ENCODE measurements at places on chromosomes 7 and 10. TPM values are rescaled to one million over a fixed set of nuclear protein-coding genes. Genes with fewer than 3 reads are reported as not detected.

Gene SVOPL
- not detected for total RNA-seq

Gene MYO1G
- 14.9 TPM for total RNA-seq

Gene LIPJ
- not detected for total RNA-seq

Gene PKD1L1
- total RNA-seq, result 0.47 TPM

Gene TSPAN12
- 68.3 TPM for total RNA-seq

Gene FAM25C
- total RNA-seq, result not detected

Gene LAMB1
- total RNA-seq, result 146 TPM

Gene ZNF438
- 8.0 TPM for total RNA-seq

Gene ZNF239
- total RNA-seq, result 3.2 TPM

Gene FAM180A
- total RNA-seq, result 3.3 TPM

Gene TEX36
- not detected for total RNA-seq

Gene HOXA11
- not detected for total RNA-seq

Gene CHST3
- total RNA-seq, result 3.2 TPM

Gene ARMH3
- 22.9 TPM for total RNA-seq

Gene IFIT1
- total RNA-seq, result 7.5 TPM

Gene FGFBP3
- total RNA-seq, result not detected

Gene TLX1
- 1.6 TPM for total RNA-seq

All from Peyer's patch (tissue), 4 donors.